ENCODE measurements at places on chromosomes 5 and 9.

DNA sequence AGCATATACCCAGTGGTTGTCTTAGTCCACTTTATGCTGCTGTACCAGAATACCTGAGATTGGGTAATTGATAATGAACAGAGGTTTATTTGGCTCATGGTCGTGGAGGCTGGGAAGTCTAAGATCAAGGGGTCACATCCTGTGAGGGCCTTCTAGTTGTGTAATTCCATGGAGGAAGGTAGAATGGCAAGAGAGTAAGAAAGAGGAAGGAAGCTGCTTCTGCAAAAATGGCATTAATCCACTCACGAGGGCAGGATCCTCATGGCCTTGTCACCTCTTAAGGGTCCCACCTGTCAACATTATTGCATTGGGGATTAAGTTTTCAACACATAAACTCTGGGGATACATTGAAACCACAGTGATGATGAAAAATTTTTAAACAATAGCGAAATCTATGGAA is 17.0 kb downstream of the BTNL8 start:
- H3K27ac ChIP-seq, result no peak overlapping the region
- peaks cover 13% of the 10 kb centered on the region for H3K27me3 ChIP-seq
- H3K36me3 ChIP-seq, result no peaks in the 10 kb centered on the region
- DNase-seq, result no peak

DNA sequence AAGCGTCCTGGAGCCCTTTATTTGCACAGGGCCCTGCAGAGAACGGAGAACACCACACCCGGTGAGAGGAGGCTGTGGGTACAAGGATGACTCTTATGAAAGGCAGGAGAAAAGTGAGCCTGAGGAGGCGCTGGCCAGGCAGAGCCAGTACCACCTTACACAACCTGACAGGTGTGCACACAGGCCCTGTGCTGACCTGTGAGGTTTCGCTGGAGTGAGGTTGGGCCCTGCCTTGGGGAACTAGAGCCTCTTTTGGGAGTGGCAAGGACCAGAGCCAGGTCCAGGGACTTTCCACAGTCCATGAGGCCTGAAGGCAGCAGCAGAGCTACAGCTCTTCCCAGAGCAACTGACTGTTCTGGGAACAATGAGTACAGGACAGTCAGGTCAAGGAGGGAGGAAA is 3.1 kb downstream of the SRD5A1 start:
- no peak overlapping the region for H3K4me3 ChIP-seq
- peaks cover 15% of the 10 kb centered on the region for H3K36me3 ChIP-seq
- H3K27ac ChIP-seq, result no peak overlapping the region
- no peak for DNase-seq
- no peaks in the 10 kb centered on the region for H3K27me3 ChIP-seq

- no peaks in the 10 kb centered on the region for H3K36me3 ChIP-seq
- no peak for DNase-seq
- no peaks in the 10 kb centered on the region for H3K27me3 ChIP-seq
- H3K27ac ChIP-seq, result no peak overlapping the region
Observed at GRCh38 chr5:68587171-68587570, 371.6 kb downstream of the PIK3R1 start.

- no peak for DNase-seq
- no peak overlapping the region for H3K27ac ChIP-seq
- H3K4me3 ChIP-seq, result no peak overlapping the region
- peaks cover 10% of the 10 kb centered on the region for H3K4me1 ChIP-seq
- no peaks in the 10 kb centered on the region for H3K36me3 ChIP-seq
Observed at GRCh38 chr5:158770506-158770905, 329.2 kb downstream of the EBF1 start.

GRCh38 chr5:38645508-38645907 is 89.1 kb upstream of the LIFR start:
- no peak overlapping the region for H3K27ac ChIP-seq
- peaks cover 4% of the 10 kb centered on the region for H3K27me3 ChIP-seq

DNA sequence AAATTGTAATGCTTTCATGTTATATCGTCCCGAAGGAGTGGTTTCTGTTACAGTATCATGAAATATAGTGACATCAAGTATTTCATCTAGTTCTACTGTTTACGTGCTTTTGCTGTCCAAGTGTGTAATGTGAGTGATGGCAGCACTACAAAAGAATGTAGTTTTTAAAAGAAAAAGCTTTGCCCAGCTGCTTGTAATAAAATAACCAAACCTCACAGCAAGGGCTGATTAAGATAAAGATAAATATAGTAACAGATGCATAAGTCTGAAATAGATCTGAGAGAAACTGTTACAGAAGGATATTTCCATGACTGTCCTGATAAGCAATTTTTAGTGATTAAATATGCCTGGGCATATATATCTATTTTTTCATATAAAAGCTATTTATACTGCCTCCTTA is 106.4 kb downstream of the AUH start:
- no peak for DNase-seq
- H3K27ac ChIP-seq, result no peak overlapping the region
- no peak overlapping the region for H3K4me3 ChIP-seq
- peaks cover 26% of the 10 kb centered on the region for H3K4me1 ChIP-seq
- no peaks in the 10 kb centered on the region for H3K27me3 ChIP-seq
- H3K36me3 ChIP-seq, result peaks cover 2% of the 10 kb centered on the region

GRCh38 chr5:34551911-34552433 is 104.2 kb upstream of the RAI14 start:
- no peak overlapping the region for H3K27ac ChIP-seq
- peaks cover 4% of the 10 kb centered on the region for H3K27me3 ChIP-seq
- no peak overlapping the region for H3K4me3 ChIP-seq
- H3K36me3 ChIP-seq, result no peaks in the 10 kb centered on the region
- H3K4me1 ChIP-seq, result no peaks in the 10 kb centered on the region

DNA sequence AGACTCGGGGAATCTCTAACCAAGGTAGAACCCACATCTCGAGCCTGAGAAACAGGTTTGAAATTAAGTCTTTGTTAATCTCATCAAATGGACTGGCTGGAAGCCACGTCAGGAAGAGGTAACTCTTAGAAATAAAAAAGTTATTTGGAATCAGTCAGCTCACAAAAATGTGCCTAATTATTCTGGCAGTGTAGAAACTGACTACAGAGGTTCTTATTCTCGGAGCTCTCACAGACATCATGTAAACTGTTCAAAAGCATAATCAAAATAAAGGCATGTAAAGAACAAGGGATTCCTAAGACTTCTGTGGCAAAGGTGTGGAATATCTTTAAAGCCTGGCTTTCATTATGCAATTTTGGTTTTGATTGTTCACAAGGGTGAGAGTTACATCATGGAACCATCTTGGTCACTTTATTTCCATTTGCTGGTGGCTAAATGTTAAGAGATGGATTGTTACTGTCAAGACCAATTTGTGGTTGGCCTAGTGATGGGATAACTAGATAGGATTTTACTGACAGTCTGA is 85.1 kb downstream of the OTULIN start:
- H3K36me3 ChIP-seq, result peaks cover 43% of the 10 kb centered on the region
- no peaks in the 10 kb centered on the region for H3K27me3 ChIP-seq
- H3K4me3 ChIP-seq, result no peak overlapping the region
- peak overlapping the region; percentile 17 for H3K27ac ChIP-seq
- H3K4me1 ChIP-seq, result peaks cover 21% of the 10 kb centered on the region

GRCh38 chr9:69357030-69357775 is 32.2 kb downstream of the ENTREP1 start:
- H3K36me3 ChIP-seq, result no peaks in the 10 kb centered on the region
- H3K4me3 ChIP-seq, result no peak overlapping the region
- DNase-seq, result no peak
- H3K27ac ChIP-seq, result no peak overlapping the region

DNA sequence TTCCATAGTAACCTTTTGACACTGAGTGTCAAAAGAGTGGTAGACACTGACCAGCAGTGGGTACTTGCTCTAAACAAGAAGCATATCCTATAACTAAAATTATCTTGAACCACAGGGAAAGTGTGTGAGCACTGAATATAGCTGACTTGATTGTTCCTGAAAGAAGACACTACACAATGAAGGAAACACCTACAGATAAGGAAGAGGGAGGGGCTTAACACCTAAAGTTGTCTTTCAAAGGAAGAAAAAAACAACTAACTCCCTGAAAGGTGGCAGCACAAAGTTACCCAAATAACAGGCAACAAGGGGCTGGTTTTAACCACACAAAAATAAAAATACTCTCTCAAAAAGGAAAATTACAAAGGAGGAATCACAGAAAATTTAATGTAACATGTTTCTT is 6.6 kb downstream of the ELAVL2 start:
- H3K27ac ChIP-seq, result no peak overlapping the region
- DNase-seq, result no peak
- no peak overlapping the region for H3K4me3 ChIP-seq
- H3K27me3 ChIP-seq, result peaks cover 44% of the 10 kb centered on the region
- H3K4me1 ChIP-seq, result no peaks in the 10 kb centered on the region
- H3K36me3 ChIP-seq, result no peaks in the 10 kb centered on the region

DNA sequence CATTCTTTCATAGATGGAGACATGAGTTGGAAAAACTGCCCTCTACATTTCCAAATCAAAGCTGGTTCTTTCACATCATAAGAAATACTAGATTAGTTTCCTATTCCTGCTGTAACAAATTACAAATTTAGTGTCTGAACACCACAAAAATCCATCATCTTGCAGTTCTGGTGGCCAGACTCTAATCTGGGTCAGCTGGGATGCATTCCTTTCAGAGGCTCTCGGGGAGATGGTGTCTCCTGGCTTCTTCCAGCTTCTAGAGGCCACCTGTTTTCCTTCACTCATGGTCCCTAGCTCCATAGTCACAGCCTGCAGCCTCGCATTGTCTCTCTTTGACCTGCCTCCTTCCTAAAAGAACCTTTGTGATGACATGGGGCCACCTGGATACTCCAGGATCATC is 65.2 kb downstream of the RETREG1 start:
- peaks cover 21% of the 10 kb centered on the region for H3K4me1 ChIP-seq
- H3K27me3 ChIP-seq, result no peaks in the 10 kb centered on the region

- H3K36me3 ChIP-seq, result no peaks in the 10 kb centered on the region
- H3K4me3 ChIP-seq, result no peak overlapping the region
- H3K4me1 ChIP-seq, result no peaks in the 10 kb centered on the region
- no peak overlapping the region for H3K27ac ChIP-seq
Observed at GRCh38 chr5:58963361-58963760, 380.5 kb downstream of the RAB3C start.

GRCh38 chr5:125134216-125135081 is 388.0 kb upstream of the ZNF608 start:
- no peak overlapping the region for H3K4me3 ChIP-seq
- H3K27ac ChIP-seq, result no peak overlapping the region
- no peaks in the 10 kb centered on the region for H3K4me1 ChIP-seq
- no peaks in the 10 kb centered on the region for H3K27me3 ChIP-seq

GRCh38 chr5:142222866-142223558 is 101.8 kb downstream of the SPRY4 start:
- no peak overlapping the region for H3K4me3 ChIP-seq
- no peak overlapping the region for H3K27ac ChIP-seq
- no peak for DNase-seq

DNA sequence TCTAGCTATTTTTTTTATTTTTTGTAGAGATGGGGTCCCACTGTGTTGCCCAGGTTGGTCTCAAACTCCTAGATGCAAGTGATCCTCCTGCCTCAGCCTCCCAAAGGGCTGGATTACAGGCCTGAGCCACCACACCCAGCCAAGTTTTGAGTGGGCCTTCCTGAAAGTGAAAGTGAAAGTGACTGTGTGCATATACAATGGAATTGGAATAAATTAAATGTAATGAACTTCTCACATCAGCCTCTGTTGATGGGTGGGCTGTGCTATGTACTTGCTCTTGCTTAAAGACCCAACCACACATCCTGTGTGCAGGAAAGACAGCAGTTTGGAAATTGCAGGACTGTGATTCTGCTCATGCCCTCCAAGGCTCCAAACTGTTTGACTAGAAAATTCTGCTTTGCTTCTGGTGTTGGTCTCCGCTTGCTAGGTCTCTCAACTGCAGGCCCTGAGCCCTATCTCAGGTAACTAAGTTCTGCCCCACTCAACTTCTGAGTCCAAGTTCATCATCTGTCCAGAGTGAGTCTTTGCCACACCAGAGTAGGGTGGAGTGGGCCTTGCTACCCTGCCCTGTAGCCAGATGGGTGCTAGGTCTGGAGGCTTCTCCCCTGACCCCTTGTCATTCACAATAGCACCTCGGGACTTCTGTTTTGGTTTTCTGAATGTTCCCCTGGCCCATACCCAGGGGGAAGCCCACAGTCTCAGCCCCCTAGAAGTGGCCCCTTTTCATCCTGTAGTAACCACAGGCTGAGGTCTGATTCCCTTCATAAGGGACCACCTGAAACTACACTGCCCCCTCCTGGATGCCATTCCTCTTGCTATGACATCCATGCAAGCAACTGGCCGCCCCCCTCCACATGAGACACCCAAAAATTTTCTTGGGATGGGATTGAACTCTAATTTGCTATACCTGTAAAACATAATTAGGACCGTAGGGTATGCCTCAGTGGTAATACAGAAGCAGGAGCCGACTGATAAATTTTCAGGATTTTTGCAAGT is 36.5 kb upstream of the RAD23B start:
- no peak overlapping the region for H3K4me3 ChIP-seq
- peaks cover 4% of the 10 kb centered on the region for H3K27me3 ChIP-seq
- no peak overlapping the region for H3K27ac ChIP-seq
- peak; percentile 21 for DNase-seq
- no peaks in the 10 kb centered on the region for H3K36me3 ChIP-seq

GRCh38 chr5:75049456-75050351 is 2.7 kb downstream of the GCNT4 start:
- peaks cover 74% of the 10 kb centered on the region for H3K4me1 ChIP-seq
- H3K27me3 ChIP-seq, result peaks cover 1% of the 10 kb centered on the region
- H3K27ac ChIP-seq, result peak overlapping the region; percentile 74

GRCh38 chr5:25995209-25995608 is 1043.2 kb downstream of the CDH9 start:
- H3K27ac ChIP-seq, result no peak overlapping the region
- no peaks in the 10 kb centered on the region for H3K27me3 ChIP-seq
- no peak for DNase-seq
- H3K36me3 ChIP-seq, result no peaks in the 10 kb centered on the region

DNA sequence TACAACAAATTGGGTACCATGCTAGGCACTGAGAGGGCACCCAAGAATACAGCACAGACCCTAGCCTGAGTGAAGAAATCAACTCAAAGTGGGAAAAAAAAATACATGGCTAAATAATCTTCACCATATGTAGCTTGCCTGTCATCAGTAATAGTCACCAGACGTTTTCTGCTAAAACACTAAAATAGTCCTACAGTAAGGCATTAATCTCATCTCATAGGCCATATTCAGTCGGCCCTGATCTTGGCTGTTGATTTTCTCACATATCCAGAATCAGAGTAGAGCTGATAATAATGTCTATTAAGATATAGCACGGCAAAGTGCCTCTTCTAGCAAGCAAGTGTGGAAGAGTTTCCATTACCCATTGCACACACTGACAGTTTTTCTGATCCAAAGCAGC is 322.1 kb upstream of the SLC30A5 start:
- DNase-seq, result no peak
- no peak overlapping the region for H3K27ac ChIP-seq
- no peaks in the 10 kb centered on the region for H3K4me1 ChIP-seq

DNA sequence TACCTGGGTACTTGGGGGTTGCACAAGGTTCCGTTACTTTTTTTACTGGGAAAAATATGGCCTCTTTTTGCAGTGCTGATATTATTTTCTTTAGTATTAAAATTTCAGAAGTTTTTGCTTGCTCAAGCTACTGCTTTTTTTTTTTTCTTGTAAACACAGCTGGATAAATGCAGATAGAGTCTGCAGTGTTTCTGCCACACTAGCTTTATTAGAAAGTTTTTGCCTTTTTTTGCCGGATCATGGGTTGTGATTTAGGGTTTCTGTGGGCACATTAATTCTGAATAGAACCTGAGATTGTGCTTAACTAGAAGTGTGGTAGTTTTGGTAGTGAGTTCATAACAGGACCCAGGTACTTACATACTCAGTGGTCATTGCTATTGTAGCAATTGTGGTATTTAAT is 19.9 kb downstream of the KIAA1958 start:
- no peak overlapping the region for H3K4me3 ChIP-seq
- no peaks in the 10 kb centered on the region for H3K36me3 ChIP-seq
- no peak overlapping the region for H3K27ac ChIP-seq
- no peaks in the 10 kb centered on the region for H3K4me1 ChIP-seq
